ENCODE measurements at places on chromosomes 1 and 21. TPM values are rescaled to one million over a fixed set of nuclear protein-coding genes. Genes with fewer than 3 reads are reported as not detected.

DNA sequence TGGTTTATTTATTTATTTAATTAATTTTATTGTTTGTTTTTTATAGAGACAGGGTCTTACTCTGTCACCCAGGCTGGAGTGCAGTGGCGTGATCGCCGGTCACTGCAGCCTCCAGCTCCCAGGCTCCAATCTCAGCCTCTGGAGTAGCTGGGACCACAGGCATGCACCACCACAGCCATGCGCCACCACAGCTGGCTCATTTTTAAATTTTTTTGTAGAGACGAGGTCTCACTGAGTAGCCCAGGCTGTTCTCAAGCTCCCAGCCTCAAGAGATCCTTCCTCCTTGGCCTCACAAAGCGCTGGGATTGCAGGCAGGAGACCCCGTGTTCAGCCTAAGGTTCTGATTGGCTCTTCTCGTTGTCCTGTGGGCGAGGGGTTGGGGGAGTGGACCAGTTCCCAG is 22.1 kb downstream of the UMODL1 start:
- no peak for DNase-seq

Gene OR2T11
- total RNA-seq = 0.13 TPM

- no peak for DNase-seq
These were observed 123.8 kb upstream of the CHRM3 start for GRCh38 chr1:239262538-239262937.

DNA sequence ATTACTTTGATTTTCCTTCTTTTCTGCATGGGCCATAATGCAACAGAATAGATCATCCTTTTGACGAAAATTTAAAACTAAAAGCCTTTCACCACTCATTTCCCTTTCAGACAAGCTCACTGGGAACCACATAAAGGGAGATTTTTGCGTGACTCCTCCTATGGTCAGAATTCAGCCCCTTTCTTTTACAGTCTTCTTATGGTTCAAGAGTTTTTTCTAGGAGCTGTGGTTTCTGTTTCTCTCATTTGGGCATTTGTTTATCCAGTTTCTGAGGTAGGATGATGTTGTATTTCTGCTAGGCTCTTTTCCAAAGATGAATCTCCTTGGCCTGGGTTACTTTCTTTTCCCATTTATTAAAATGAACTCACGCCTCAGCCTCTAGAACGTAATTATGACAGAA is 16.9 kb downstream of the RGS1 start:
- DNase-seq = no peak

GRCh38 chr1:112818990-112819689 is 104.0 kb upstream of the PPM1J start:
- no peak for DNase-seq

Gene CNKSR1
- 2.7 TPM for total RNA-seq
